ENCODE measurements at places on chromosomes 6 and 20.
A peak's percentile ranks its signal among the peaks of the same experiment; 100 is the strongest.

DNA sequence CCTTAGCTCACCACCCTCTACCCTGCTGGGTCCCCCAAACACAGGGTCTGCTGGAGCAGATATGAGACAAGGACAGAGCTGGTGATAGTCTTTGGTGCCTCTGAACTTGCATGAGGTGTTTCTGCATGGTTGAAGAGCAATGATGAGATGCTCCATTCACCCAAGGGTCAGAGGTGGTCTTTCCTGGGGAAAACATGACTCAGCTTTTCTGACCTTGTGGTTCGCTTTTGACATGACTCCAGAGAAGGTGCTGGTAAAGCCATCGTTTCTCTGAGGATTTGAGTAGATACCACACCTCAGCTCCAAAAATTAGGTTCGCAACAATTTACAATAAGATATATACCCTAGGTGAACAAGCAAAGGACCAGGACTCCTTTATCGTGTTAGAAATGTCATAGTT lies 304.8 kb downstream of the DHX35 start:
- H3K4me1 ChIP-seq = no peaks in the 10 kb centered on the region
- H3K36me3 ChIP-seq = no peaks in the 10 kb centered on the region
- no peak for DNase-seq

DNA sequence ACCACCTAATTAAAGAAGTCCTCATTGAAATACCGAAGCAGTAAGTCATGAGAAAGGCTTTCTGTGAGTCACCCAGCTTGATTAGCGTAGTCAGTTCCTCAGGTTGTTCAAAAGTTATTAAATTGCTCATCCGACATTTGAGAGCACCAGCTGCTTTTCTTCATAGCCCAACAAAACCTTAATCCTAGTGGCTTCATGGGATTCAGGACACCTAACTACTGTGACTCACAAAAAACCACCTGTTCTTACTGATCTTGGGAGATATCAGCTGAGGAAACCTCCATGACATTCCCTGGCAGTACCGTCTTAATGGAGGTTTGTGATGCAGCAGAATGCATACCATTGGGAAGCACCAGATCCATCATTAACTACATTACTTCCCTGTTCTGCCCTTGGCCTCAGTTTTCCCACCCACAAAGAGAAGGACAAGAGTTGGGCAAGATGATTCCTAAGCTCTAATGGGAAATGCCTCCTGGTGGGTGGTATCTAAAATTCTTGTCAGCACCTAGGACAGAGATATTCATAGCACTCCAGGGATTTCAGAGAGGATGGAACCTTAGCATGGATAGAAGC lies 103.8 kb downstream of the KHDC1L start:
- H3K4me3 ChIP-seq = no peak overlapping the region
- H3K4me1 ChIP-seq = no peaks in the 10 kb centered on the region
- H3K27me3 ChIP-seq = no peaks in the 10 kb centered on the region
- no peak overlapping the region for H3K27ac ChIP-seq

GRCh38 chr6:32867554-32868256 lies 13.7 kb downstream of the PSMB9 start:
- H3K27me3 ChIP-seq = no peaks in the 10 kb centered on the region
- peak overlapping the region; percentile 31 for H3K27ac ChIP-seq
- peaks cover 27% of the 10 kb centered on the region for H3K4me1 ChIP-seq
- no peak for DNase-seq

DNA sequence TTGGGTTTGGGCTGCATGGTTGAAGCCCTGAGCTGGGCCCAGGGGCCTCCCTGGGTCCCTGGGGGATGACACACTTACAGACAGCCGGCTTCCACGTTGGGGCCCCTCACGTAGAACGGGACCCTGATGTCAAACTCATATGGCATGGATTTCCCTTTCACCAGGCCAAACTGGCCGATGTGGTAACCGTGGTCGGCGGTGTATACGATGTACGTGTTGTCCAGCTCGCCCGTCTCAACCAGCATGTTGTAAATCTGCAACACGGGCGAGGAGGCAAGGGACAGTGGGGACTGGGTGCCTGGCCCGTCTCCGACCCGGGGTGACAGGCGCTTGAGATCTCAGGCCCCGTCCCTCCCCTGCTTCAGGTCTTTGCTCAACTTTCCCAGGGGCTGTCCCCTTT lies 102.4 kb downstream of the SULF2 start:
- H3K4me3 ChIP-seq = no peak overlapping the region
- no peak overlapping the region for H3K27ac ChIP-seq
- no peak for DNase-seq
- no peaks in the 10 kb centered on the region for H3K36me3 ChIP-seq
- H3K4me1 ChIP-seq = no peaks in the 10 kb centered on the region

DNA sequence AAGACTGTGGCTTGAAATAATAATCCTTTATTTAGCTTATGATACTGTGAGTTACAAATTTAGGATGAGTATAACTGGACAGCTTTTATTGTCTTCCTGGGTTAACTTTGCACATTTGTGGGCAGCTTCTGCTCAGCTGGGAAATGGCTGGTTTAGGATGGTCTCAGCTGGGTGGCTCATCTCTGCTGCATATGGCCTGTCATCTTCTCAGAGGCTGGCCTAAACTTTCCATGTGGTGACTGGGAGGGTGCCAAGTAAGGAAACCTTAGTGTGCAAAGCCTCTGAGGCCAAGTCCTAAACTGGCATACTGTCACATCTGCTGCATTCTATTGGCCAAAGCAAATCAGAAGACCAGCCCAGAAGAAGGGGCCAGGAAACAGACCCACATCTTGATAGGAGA lies 40.2 kb downstream of the BTBD3 start:
- no peaks in the 10 kb centered on the region for H3K4me1 ChIP-seq
- no peak overlapping the region for H3K4me3 ChIP-seq
- no peak overlapping the region for H3K27ac ChIP-seq
- no peaks in the 10 kb centered on the region for H3K27me3 ChIP-seq

GRCh38 chr20:51365670-51366069 lies 176.8 kb downstream of the NFATC2 start:
- DNase-seq = no peak
- H3K36me3 ChIP-seq = no peaks in the 10 kb centered on the region
- H3K27me3 ChIP-seq = no peaks in the 10 kb centered on the region
- no peaks in the 10 kb centered on the region for H3K4me1 ChIP-seq
- H3K4me3 ChIP-seq = no peak overlapping the region

DNA sequence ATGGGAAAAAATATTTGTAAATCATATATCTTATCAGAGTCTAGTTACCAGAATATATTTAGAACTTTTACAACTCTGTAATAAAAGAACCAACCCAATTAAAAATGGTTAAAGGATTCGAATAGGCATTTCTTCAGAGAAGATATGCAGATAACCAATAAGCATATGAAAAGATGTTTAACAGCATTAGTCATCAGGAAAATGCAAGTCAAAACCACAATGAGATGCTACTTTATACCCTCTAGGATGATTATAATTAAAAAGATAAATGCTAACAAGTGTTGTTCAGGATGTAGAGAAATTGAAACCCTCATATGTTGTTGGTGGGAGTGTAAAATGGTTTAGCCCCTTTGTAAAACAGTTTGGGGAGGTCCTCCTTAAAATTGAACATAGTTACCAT lies 94.1 kb downstream of the LRRC1 start:
- no peak overlapping the region for H3K4me3 ChIP-seq
- no peaks in the 10 kb centered on the region for H3K27me3 ChIP-seq
- no peak for DNase-seq
- no peak overlapping the region for H3K27ac ChIP-seq

- H3K27ac ChIP-seq = no peak overlapping the region
- H3K27me3 ChIP-seq = no peaks in the 10 kb centered on the region
- DNase-seq = peak; percentile 39
- peaks cover 29% of the 10 kb centered on the region for H3K36me3 ChIP-seq
- peaks cover 23% of the 10 kb centered on the region for H3K4me1 ChIP-seq
Measured at GRCh38 chr20:41064377-41064776, 35.8 kb downstream of the TOP1 start.

GRCh38 chr6:66662196-66662595 lies 955.2 kb upstream of the EYS start:
- no peaks in the 10 kb centered on the region for H3K4me1 ChIP-seq
- H3K27me3 ChIP-seq = no peaks in the 10 kb centered on the region
- no peak for DNase-seq

- peaks cover 2% of the 10 kb centered on the region for H3K36me3 ChIP-seq
- H3K27ac ChIP-seq = peak overlapping the region; percentile 91
- peak overlapping the region; percentile 52 for H3K4me3 ChIP-seq
Measured at GRCh38 chr6:69868961-69869360, 2.6 kb downstream of the COL19A1 start.

DNA sequence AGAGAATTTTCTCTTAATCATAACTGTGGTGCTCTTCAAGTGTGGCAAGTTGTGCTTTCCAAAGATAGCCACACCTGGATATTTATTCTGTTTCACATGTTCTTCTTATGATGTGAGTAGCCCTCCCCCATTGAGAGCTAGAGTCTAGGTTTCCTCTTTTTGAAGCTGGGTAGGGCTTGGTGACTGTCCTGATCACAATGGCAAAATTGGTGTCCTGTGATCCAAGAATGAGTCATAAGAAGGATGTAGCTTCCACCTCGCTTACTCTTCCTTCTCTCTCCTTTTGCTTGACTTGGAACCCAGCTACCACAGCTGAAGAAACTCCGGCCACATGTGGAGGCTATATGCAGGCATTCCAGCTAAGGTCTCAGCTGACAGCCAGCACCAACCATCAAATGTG lies 7.4 kb upstream of the IGF2R start:
- no peaks in the 10 kb centered on the region for H3K36me3 ChIP-seq
- DNase-seq = no peak
- no peaks in the 10 kb centered on the region for H3K27me3 ChIP-seq
- peaks cover 3% of the 10 kb centered on the region for H3K4me1 ChIP-seq

- H3K4me3 ChIP-seq = peak overlapping the region; percentile 1
- peaks cover 9% of the 10 kb centered on the region for H3K4me1 ChIP-seq
- no peaks in the 10 kb centered on the region for H3K27me3 ChIP-seq
Measured at GRCh38 chr6:137342607-137343190, 123.5 kb upstream of the IFNGR1 start.

DNA sequence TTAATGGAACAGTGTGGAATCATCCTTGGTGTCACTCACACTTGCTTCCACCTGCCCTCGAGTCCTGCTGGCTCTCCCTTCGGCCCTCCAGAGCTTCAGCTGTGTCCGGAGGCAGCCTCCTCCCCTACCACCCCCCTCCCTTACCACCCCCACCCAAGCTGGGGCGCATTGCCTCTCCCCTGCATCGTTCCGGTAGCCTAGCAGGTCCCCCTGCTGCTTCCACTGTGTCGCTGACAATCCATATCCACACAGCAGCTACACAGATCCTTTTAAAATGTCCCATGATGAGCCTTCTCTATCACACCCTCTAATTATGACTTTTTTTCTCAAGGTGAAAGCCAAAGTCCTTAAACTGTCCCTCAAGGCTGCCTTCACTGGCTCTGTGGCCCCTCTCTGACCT lies 117.6 kb downstream of the TIAM2 start:
- H3K36me3 ChIP-seq = no peaks in the 10 kb centered on the region
- H3K27ac ChIP-seq = no peak overlapping the region
- no peaks in the 10 kb centered on the region for H3K4me1 ChIP-seq

DNA sequence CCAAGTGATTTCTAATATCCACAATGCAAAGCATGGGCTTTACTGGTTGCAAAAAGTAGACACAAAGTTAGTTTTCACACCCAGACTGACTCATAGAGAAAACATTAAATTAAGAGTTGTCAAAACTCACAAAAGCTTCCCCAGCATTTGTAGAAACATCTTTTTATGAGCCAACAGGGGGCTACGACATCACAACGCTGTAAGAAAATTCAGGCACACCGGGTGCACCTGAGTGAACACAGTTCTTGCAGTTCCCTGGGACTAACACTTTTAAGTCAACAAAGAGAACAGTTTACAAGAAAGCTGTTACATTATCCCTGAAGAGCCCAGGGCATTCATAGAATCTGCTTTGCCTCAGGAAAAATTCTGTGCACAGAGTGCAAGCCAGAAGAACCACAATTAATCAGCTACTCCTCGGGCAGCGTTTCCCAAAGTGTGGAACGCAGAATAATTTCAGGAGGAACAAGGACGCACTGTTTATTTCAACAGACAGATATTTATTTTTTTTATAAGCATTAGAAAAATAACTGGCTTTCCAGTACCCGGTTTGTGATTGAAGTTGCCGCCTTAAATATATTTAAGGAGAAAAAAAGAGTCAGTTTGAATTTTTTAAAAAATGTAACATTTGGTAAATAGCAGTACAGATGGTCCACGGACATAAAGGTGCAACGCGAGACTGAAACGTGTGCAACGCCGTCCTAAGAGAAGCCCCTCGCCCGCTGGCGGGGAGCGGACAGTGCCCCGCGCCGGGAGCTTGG lies 1.2 kb downstream of the NCOA5 start:
- no peak for DNase-seq
- peak overlapping the region; percentile 71 for H3K27ac ChIP-seq
- no peaks in the 10 kb centered on the region for H3K36me3 ChIP-seq

DNA sequence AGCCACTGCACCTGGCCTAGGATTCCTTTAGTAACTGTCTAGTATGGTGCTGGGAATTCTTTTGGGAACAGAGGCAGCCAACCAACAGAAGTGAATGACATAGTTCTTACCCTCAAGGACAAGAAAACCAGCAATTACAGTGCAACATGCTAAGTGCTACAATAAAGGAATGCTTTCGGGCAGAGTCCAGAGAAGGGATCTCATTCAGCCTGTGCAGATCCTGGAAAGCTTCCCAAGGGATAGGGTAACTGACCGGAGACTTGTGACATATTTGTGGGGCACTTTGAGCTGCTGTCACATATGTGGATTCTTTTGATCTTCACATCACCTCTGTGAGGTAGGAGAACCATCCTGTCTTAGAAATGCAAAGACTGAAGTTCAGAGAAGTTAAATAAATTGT lies 46.8 kb downstream of the C6orf15 start:
- no peak overlapping the region for H3K27ac ChIP-seq
- no peaks in the 10 kb centered on the region for H3K36me3 ChIP-seq
- H3K27me3 ChIP-seq = peaks cover 2% of the 10 kb centered on the region
- no peak overlapping the region for H3K4me3 ChIP-seq
- no peak for DNase-seq

- H3K27ac ChIP-seq = no peak overlapping the region
- no peaks in the 10 kb centered on the region for H3K4me1 ChIP-seq
Measured at GRCh38 chr20:61082720-61083119, 169.3 kb upstream of the CDH4 start.

- H3K27me3 ChIP-seq = no peaks in the 10 kb centered on the region
- H3K4me1 ChIP-seq = no peaks in the 10 kb centered on the region
- H3K36me3 ChIP-seq = no peaks in the 10 kb centered on the region
- no peak overlapping the region for H3K27ac ChIP-seq
- no peak overlapping the region for H3K4me3 ChIP-seq
Measured at GRCh38 chr6:131778169-131778568, 29.7 kb upstream of the ENPP1 start.

GRCh38 chr20:4134355-4134834 lies 119.0 kb upstream of the RNF24 start:
- DNase-seq = no peak
- no peak overlapping the region for H3K4me3 ChIP-seq
- H3K27me3 ChIP-seq = no peaks in the 10 kb centered on the region
- H3K36me3 ChIP-seq = no peaks in the 10 kb centered on the region

DNA sequence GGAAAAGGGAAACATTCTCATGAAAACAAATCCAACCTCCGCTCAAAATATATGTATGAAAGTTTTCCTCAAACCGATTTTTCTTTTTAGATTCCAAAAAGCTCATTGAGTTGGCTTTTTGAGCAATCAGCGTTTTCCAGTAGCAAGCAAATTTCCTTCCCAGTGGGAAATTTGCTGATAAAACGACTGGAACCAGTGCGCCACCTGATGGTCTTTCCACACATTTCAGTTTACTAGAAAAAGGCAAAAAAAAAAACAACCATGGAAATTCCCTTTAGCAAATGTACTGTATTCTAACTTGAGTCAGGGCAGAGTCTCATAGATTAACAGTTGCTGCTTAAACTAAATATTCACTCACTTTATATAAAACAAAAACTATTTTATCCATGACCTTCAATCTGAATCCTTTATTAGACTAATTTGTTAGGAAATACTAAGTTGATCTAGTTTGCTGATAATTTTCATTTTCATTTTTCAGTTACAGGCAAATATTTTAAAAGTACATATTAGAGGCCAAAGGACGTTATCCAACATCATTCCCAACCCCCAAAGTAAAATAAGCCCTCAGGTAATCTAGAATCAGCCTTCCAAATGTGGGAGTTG lies 271.5 kb downstream of the FOXA2 start:
- no peak for DNase-seq
- no peak overlapping the region for H3K27ac ChIP-seq
- peaks cover 5% of the 10 kb centered on the region for H3K27me3 ChIP-seq

All from B cell (primary cell).